Amniotic epithelial cell (primary cell): ENCODE measurements at places on chromosomes 1 and 21.

DNA sequence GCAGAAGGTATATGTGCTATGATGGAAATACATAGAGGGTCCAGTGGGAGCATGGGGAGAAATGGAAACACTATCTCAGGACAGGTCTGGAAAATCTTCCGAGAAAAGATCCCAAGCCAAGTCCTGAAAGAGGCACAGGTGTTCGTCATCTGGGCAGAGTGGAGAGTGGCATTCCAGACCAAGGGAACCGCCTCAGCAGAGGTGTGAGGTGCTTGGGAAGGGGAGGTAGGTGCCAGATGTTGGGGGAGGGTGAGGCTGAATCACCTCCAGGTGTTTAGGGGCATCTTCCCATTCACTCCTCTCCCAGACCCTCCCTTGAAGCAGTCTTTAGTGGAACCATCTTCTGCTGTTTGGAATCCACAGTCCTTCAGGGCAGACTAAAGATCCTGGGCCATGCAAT, 23.5 kb upstream of the LRRN2 start:
- DNase-seq = no peak

- DNase-seq = peak; percentile 64
Observed at GRCh38 chr1:28718586-28719331, 18.0 kb upstream of the YTHDF2 start.

DNA sequence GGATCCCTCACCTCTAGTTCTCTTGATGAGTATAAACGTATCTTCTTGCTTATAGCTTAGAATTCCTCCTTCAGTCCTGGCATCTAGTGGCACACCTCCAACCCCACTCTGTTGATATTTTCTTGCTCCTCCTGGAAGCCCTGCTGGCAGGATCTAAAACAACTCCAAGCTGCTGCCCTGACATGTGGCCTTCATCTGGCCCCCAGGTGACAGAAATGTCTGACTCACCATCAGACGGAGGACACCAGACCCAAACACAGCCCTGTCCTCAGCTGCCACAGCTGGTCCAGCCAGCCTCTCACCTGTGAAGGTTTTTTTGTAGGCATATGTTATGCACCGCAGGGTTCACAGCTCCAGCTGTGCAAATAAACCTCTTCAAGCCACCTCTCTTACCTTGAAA, 53.4 kb downstream of the KRTAP19-8 start:
- DNase-seq = no peak

- no peak for DNase-seq
Observed at GRCh38 chr1:227733309-227733705, 1.8 kb downstream of the JMJD4 start.

GRCh38 chr1:191427593-191427992, 730.7 kb upstream of the RGS18 start:
- no peak for DNase-seq

- no peak for DNase-seq
Observed at GRCh38 chr1:31032266-31032665, 33.3 kb downstream of the PUM1 start.

DNA sequence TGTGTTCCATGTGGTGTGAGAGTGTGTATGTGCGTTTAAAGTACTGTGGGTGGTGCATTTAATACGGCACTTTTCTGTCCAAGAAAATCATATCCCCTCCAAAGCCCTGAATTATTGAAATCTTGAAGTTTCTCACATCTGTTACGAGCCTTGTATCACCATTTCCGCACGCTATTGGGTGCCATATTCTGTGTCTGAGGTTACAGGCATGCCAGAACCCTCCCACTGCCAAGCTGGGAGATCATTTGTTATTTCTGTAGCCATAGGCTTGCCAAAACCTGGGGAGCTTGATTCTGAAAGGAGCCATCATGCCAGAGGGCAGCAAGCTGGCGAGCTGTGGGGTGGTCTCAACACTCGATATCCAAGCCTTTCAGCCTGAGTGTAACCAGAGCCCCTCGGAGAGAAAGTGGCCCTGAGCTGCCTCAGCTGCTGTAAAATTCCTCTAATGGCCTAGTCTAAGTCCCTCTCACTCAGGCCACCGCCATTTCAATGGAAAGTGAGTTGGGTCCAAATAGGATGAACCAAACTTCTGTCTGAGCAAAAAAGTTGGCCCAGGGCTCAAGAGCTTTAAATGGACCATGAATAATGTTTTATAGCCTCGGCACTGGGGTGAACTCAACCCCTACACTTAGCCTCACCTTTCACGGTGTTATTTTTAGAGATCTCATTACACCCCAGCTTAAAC, 298.4 kb upstream of the DUSP10 start:
- DNase-seq = no peak

GRCh38 chr1:66313429-66313828, 220.5 kb upstream of the SGIP1 start:
- peak; percentile 29 for DNase-seq

- DNase-seq = no peak
Observed at GRCh38 chr1:54624466-54625464, 1.4 kb upstream of the FAM151A start.

- DNase-seq = no peak
Observed at GRCh38 chr1:86272083-86272482, 115.5 kb upstream of the COL24A1 start.

DNA sequence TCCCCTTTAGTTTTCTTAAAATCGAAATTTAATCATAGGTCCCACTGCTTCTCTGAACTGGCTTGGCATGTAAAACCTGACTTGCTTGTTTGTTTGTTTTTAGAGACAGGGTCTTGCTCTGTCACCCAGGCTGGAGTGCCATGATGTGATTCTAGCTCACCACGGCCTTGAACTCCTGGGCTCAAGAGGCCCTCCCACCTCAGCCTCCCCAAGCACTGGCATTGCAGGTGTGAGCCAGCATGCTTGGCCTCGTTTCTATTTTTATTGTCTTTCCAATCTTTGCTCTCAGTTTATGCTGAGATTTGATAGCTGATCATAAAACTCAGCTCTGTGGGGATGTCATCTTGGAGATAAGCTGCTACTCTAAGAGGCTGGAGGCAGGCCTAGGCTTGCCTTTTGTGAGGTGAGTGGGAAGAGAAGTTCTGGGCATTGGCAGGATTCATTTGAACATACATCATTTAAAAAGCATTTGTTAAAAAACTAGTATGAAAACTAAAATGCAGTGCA, 51.5 kb upstream of the GCLM start:
- DNase-seq = no peak

DNA sequence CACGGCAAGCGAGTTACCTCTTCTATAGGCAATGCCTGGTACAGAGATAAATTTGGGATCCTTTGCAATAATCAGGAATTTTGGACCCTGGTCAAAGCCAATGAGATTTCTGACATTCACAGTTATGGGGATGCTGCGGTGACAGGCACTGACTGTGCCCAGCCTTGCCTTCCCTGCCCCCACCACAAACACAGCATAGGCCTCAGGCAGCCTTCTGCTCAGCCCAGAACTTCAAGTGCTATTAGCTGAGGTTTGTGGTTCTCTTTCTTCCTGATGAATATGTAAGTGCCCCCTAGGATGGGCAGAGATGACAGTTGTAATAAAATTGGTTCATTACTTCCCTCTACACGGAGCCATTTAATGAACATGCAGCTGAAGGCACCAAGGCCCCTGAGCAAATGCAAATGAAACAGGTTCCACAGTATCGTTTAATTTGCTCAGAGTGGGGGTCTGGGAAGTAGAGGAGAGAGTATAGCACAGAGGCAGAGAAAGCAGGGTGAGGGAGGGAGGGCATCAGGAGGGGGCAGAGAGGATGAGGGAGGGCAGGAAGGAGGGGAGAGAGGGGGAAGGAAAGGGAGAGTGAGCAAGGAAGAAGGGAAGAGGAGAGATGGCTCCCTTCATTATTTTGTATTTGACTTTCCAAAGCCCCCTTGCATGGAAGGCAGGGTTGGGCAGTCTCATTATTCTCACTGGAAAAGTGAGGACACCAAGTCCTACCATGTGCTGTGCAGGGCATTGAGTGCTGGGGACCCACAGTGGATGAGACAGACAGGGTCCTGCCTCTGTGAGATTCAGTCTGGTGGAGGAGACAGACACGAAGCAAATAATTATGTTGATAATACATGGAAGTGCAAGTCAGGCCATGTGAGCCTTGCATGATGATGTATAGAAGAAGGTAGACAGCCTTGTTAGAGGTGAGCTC, 513.0 kb downstream of the PTPRU start:
- no peak for DNase-seq

GRCh38 chr1:33328817-33329216, 7.9 kb upstream of the A3GALT2 start:
- no peak for DNase-seq

- peak; percentile 90 for DNase-seq
Observed at GRCh38 chr21:35352066-35352770, 303.1 kb upstream of the RUNX1 start.

DNA sequence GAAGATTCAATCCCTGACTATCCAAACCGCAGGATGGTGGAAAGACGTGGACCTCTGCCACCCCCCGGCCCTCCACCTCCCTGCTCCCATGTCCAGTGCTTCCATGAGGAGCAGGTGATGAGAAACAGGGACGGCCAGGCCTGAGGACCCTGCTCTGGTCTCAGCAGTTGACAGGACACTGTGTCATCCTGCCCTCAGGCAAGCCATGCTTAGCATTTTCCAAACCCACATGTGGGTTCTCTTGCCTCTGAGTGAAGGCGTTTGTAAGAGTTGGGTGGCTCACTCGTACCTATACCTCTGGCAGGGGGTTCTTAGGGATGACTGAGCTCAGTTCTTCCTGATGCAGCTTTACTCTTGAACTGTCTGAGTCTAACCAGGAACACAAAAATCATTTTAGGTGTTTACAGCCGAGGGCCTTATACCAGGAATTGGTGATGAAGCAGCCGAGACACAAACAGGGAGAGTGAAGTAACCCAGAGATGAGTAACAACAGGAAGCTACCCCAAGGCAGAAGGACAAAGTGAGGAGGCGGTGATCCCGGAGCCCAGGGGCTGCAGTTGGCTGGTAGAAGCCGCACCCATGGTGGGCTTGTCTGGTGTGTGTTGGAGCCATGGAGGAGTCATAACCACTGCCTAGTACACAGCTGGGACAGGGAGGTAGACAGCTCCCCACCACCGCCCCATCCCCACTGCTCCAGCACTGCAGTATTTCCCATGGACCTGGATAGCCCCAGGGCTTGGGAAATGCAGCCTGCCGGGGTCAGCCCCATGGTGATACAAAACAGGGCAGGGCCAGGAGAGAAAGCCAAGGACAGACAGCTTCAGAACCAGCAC, 21.4 kb downstream of the MYBPH start:
- peak; percentile 83 for DNase-seq
